Stimulated activated CD4-positive, alpha-beta T cell treated with anti-CD3 and anti-CD28 coated beads, Interleukin-12 subunit alpha, Interleukin-12 subunit beta, amount 100 ng/mL, for 48 hours (primary cell): ENCODE measurements at places on chromosomes 3 and 15.
A peak's percentile ranks its signal among the peaks of the same experiment; 100 is the strongest.

- DNase-seq: no peak
These were observed 163.3 kb upstream of the IL12A start for GRCh38 chr3:159825216-159825854.

DNA sequence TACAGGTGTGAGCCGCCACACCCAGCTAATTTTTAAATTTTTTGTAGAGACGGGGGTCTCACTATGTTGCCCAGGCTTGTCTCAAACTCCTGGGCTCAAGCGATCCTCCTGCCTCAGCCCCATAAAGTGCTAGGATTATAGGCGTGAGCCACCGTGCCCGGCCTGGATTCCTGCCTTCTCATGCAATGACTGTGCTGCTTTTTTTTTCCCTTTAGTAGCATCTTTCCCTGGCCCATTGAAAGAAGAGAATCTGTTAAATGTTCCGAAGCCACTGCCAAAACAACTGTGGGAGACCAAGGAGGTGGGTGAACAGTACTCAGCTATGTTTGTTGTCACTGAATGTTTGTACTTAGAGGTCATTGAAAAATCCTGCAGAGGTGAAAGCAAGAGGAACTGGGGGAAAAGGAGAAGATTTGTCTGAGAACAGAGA is 88.0 kb downstream of the CRTC3 start:
- no peak for DNase-seq

DNA sequence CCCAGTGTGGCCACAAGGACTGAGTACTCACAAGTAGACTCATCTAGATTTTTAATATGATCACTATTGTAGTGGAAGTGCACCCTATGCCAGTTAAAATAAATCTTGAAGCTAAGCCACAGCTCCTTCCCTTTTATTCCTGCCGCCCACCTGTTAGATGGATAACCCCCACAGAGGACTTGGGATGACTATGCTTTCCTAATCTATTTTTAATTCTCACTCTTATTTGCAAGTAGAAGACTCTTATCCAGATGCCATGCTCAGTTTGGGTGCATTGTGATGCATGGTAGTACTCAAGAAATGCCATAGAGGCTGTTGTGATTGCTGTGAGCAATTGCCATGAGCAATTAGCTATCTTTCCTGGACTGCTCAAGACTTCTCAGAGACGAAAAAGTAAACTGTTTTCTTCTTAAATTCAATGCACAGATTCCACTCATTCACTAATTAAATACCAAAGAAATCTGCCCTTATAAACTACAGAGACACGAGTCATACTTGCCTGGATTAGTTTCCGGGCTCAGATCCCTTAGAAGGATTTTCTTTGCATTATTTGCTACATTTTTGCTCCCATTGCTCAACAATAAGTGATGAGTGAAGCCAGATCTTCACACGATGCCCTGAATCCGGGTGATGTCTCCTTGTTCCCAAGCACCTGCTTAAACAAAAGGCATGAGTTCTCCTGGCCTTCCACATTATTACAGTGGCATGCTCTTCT is 472.1 kb downstream of the SOX2 start:
- no peak for DNase-seq

DNA sequence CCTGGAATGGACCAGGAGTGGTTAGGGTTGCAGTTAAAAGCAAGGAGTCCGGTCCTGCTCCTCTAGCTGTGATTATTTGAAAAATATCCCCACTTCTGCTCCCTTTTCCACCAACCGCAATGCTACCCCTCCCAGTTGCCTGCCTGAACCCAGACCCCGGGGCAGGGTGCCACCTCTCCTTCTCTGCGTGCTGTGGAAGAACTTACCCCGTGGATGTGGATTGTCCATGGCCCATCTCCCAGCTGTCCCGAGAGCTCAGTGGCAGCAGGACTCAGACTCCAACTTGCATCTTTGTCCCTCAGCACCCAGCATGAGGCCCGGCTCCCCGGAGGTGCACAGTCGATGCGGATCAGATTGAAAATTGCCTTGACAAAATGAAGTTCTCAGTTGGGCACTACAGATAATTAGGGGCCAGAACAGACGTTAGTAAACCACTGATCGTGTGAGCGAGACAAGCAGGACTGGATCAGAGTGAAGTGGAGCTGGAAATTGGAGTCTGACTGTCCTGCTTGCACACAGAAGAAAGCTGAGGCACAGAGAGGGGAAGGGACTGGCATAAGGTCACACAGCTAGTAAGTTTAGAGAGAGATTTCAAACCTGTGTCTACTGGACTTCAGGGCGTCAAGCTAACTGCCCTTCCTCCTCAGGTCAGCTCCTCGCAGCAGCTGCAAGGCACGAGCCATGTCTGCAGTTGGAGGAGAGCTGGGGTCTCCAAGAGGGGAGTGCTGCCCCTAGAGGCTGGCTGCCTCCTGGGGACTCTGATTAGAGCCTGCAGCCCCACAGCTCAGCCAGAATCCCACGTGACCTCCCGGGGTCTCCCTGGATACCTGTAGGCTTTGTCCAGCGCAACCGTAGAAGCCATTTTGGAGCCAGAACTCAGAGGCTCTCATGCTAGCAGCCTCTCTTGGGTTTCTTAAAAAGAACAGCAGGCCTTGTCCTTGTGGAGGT is 14.7 kb downstream of the SLC6A1 start:
- no peak for DNase-seq

DNA sequence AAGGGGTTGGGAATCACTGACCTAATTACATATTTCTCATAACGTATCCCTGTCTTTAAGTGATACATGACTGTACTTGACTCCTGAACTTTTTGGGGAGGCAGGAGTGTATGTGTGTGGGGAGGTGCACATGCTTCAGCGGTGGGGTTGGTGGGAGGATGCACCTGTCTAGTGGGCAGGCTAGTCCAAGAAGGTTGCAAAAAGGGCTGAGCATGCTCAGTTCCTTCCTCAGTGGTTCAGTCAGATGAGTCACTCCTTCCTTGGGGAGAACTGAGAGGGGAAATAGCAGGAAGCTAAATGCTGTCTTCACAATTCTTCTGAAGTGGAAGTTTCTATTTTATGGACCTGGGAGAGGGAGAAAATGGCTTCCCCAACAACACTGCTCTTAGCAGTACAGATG is 24.6 kb upstream of the AP4E1 start:
- DNase-seq: no peak

GRCh38 chr15:83380682-83381081 is 66.5 kb upstream of the SH3GL3 start:
- DNase-seq: peak; percentile 15

GRCh38 chr15:99187936-99188335 is 61.4 kb downstream of the TTC23 start:
- no peak for DNase-seq

DNA sequence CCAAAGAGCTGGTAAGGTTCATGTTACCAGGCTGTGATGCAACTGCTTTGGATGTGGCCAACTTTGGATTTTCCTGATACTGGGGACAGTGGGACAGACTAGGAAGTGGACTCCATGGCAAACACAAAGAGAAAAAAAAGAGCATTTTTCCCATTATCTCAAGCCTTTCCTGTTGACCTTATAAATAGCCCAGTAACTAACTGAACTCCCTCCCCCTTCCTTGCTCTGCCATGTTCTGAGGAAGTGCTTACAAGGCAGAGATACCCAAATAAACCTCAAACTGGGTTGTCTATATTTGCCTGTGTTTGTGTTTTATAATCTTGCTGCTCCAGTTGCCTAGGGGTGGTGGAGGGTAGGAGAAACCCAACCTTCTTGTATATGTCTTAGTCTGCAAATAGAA is 27.3 kb upstream of the SLC9A9 start:
- DNase-seq: no peak

- DNase-seq: no peak
These were observed 63.1 kb upstream of the BOC start for GRCh38 chr3:113148284-113148683.

- DNase-seq: no peak
These were observed 243.9 kb downstream of the ZBTB20 start for GRCh38 chr3:114903213-114903612.

DNA sequence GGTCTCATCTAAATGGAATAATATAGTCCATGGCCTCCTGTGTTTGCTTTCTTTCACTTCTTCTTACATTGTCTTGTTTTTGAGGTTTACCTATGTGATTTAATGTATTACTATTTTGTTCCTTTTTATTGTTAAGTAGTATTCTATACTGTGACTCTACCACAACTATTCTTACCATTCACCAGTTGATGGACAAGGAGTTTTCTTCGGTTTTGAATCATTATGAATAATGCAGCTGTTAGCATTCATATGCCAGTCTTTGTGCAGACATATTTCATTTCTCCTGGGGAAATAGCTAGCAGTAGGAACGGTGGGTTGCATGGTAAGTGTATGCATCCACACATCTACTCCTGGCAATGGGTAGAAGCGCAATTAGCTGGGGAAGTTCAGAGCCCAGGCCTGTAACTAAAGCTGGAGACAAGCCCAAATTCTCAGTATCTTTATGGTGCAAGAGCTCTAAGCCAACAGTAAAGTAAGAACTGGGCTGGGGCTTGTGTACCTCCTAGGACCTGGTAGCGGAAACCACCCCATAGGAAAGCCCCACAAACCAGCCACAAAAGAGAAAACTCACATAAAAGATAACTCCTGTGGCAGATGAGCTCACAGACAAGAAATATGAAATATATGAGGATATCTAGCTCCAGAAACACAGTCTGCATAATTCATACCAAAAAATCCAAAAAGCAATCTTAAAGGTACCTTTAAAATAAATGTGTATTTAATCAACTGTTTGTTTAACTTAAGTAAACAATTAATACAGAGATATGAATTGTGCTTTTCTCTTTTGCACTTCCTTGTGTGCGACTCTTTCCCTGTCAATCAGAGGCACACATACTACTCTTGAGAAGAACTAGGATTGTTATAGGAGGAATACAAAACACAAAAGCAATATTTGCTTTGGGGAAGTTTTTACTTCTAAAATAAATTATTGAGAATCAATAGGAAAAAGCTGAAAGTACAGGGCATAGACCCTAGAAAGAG is 2.7 kb upstream of the CSTA start:
- no peak for DNase-seq

- no peak for DNase-seq
These were observed 2.9 kb upstream of the NIT2 start for GRCh38 chr3:100331660-100332059.
